ENCODE measurements at places on chromosomes 6 and 20.

GRCh38 chr20:38840053-38840893 is 34.8 kb downstream of the PPP1R16B start:
- no peak overlapping the region for H3K4me3 ChIP-seq
- no peak for DNase-seq
- H3K4me1 ChIP-seq, result no peaks in the 10 kb centered on the region
- H3K27me3 ChIP-seq, result no peaks in the 10 kb centered on the region
- H3K27ac ChIP-seq, result no peak overlapping the region

DNA sequence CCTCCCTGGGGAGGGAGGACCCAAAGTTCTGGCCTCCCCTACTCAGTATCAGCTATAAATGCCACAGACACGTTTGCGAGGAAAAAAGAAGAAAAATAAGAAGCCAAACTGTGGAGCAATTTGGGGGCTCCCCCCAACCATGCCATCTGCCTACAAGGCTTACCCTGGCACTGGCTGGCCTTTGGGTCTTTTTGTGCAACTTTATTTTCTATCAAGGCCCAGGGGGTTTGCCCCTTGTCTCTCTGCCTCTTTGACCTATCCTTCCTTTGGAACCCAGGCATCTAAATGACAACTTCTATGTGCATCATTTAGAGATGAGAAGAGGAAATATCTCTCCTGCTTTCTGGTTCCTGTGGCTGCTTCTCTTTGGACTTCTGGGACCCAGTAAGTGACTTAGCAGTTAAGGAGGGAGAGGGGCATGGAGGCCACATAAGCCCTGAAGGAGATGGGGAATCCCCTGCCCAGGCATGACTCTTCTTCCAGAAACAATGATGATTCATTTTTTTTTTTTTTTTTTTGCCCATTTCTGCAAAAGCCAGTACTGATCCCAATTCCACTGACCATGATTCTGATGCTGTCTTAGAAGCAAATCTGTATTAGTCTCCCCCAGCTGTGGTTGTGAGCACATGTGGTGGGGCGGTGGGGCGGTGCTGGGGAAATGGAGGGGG is at the start of gene MUC22:
Gene MUC22 (plus strand): TSS at position 82 of the 668 bp plus-strand sequence. CDS start 233 bp downstream, at position 315.
- no peak for DNase-seq
- H3K36me3 ChIP-seq, result no peaks in the 10 kb centered on the region
- no peak within 1 kb of the TSS for H3K4me3 ChIP-seq
- no peak within 1 kb of the TSS for H3K27ac ChIP-seq

GRCh38 chr6:35206346-35206745 is 7.4 kb upstream of the SCUBE3 start:
- DNase-seq, result no peak
- no peaks in the 10 kb centered on the region for H3K36me3 ChIP-seq
- H3K27me3 ChIP-seq, result no peaks in the 10 kb centered on the region

DNA sequence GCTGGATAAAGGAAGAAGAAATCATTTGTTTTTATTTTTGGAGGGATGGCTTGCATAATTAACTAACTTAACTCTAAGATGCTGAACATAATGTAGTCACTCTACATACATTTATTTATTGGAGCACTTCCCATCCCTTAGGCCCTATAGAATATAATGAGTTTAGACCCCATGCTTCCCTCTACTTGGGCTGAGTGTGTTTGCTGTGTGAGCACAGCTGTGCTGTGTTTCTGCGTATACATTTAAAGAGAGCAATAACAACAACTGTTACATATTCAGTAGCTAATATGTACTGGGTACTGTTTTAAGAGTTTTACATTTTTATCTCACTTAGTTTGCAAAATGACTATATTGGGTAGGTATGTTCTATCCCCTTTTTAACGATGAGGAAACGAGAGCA is 736.6 kb upstream of the NRSN1 start:
- no peaks in the 10 kb centered on the region for H3K4me1 ChIP-seq
- no peak overlapping the region for H3K27ac ChIP-seq
- H3K36me3 ChIP-seq, result no peaks in the 10 kb centered on the region
- H3K27me3 ChIP-seq, result no peaks in the 10 kb centered on the region
- no peak overlapping the region for H3K4me3 ChIP-seq
- no peak for DNase-seq

- DNase-seq, result no peak
- H3K36me3 ChIP-seq, result no peaks in the 10 kb centered on the region
- no peaks in the 10 kb centered on the region for H3K4me1 ChIP-seq
- no peak overlapping the region for H3K4me3 ChIP-seq
- H3K27me3 ChIP-seq, result no peaks in the 10 kb centered on the region
Measured at GRCh38 chr6:42017021-42017643, 33.2 kb upstream of the TAF8 start.

GRCh38 chr20:53304146-53304545 is 289.5 kb downstream of the ZNF217 start:
- H3K36me3 ChIP-seq, result no peaks in the 10 kb centered on the region
- no peaks in the 10 kb centered on the region for H3K27me3 ChIP-seq
- DNase-seq, result no peak
- no peaks in the 10 kb centered on the region for H3K4me1 ChIP-seq
- no peak overlapping the region for H3K4me3 ChIP-seq

GRCh38 chr6:132964101-132964867 is 149.9 kb downstream of the RPS12 start:
- no peaks in the 10 kb centered on the region for H3K36me3 ChIP-seq
- no peaks in the 10 kb centered on the region for H3K27me3 ChIP-seq
- DNase-seq, result no peak
- no peak overlapping the region for H3K4me3 ChIP-seq

GRCh38 chr20:21294755-21295154 is 8.4 kb upstream of the XRN2 start:
- no peaks in the 10 kb centered on the region for H3K4me1 ChIP-seq
- no peak overlapping the region for H3K27ac ChIP-seq
- H3K27me3 ChIP-seq, result no peaks in the 10 kb centered on the region

GRCh38 chr6:90298459-90299053 is 1.9 kb upstream of the BACH2 start:
- H3K36me3 ChIP-seq, result no peaks in the 10 kb centered on the region
- no peak overlapping the region for H3K4me3 ChIP-seq
- H3K27me3 ChIP-seq, result no peaks in the 10 kb centered on the region
- peak overlapping the region; percentile 87 for H3K27ac ChIP-seq

GRCh38 chr6:148177589-148178233 is 164.9 kb upstream of the SASH1 start:
- no peaks in the 10 kb centered on the region for H3K4me1 ChIP-seq
- peak; percentile 25 for DNase-seq
- no peaks in the 10 kb centered on the region for H3K36me3 ChIP-seq
- H3K27me3 ChIP-seq, result no peaks in the 10 kb centered on the region
- no peak overlapping the region for H3K27ac ChIP-seq
- H3K4me3 ChIP-seq, result no peak overlapping the region

- peaks cover 65% of the 10 kb centered on the region for H3K4me1 ChIP-seq
- DNase-seq, result no peak
- no peak overlapping the region for H3K27ac ChIP-seq
- no peak overlapping the region for H3K4me3 ChIP-seq
- H3K27me3 ChIP-seq, result no peaks in the 10 kb centered on the region
- H3K36me3 ChIP-seq, result no peaks in the 10 kb centered on the region
Measured at GRCh38 chr6:19322691-19323485, 514.3 kb upstream of the ID4 start.

- no peak overlapping the region for H3K27ac ChIP-seq
- no peaks in the 10 kb centered on the region for H3K27me3 ChIP-seq
- H3K4me1 ChIP-seq, result no peaks in the 10 kb centered on the region
- H3K36me3 ChIP-seq, result no peaks in the 10 kb centered on the region
- DNase-seq, result no peak
Measured at GRCh38 chr6:123616942-123617341, 19.8 kb downstream of the TRDN start.

DNA sequence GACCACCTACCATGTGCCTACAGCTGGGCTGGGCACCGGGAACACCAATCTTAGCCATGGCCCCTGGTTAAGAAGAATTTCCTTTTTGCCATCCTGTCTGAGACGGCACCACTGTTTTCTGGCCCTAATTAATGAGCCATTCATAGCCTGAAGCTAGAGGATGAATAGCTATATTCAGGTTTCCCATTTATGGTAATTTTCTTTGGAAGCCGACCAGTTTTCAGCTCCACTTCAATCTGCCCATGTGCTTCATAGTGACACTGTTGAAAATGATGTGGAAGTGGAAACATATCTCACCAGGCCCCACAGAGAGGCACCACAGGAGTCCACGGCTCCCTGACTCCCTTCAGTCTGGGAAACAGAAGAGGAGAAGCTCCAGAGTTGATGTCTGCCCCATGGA is 22.6 kb upstream of the ULBP3 start:
- no peak overlapping the region for H3K4me3 ChIP-seq
- no peak overlapping the region for H3K27ac ChIP-seq
- H3K4me1 ChIP-seq, result no peaks in the 10 kb centered on the region
- H3K27me3 ChIP-seq, result no peaks in the 10 kb centered on the region
- DNase-seq, result no peak
- no peaks in the 10 kb centered on the region for H3K36me3 ChIP-seq

DNA sequence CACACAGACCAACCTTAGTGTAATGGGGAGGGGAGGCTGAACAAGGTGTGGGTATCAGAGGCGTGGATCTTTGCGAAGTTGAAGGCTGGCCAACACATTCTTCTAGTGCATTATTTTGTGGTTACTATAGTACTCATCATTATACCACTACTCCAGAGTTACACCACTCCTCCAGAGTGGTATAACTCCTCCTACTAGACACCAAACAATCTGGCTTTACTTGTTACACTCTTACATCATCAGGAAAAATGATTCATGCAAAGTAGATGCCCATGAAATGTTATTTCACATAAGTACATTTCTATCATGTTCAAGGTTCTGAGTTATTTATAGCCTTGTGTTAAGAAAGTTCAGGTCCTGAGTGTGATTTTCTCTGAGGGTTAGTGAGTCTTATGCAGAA is 443.1 kb upstream of the OPRM1 start:
- no peaks in the 10 kb centered on the region for H3K27me3 ChIP-seq
- no peaks in the 10 kb centered on the region for H3K36me3 ChIP-seq
- H3K4me1 ChIP-seq, result peaks cover 11% of the 10 kb centered on the region
